GM04504 (cell line): ENCODE measurements at places on chromosomes 11 and 22.

DNA sequence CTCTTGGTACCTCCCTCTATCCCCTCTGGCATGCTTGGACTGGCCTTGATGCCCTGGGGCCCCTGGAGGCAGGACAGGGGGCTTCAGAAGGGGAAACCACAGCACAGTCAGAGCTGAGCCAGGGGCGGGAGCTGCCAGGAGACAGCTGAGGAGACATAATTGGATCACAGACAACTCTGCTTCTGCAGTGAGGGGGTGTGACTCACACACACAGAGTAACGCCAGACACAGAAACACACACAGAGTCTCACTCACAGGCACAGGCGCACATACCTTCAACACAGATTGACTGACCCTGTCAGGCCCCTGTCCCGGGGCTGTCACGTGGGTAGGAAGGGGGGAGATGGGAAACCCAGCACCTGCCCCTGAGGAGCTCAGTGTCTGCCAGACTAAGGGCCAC lies 20.6 kb downstream of the STARD10 start:
- peak; percentile 70 for DNase-seq

DNA sequence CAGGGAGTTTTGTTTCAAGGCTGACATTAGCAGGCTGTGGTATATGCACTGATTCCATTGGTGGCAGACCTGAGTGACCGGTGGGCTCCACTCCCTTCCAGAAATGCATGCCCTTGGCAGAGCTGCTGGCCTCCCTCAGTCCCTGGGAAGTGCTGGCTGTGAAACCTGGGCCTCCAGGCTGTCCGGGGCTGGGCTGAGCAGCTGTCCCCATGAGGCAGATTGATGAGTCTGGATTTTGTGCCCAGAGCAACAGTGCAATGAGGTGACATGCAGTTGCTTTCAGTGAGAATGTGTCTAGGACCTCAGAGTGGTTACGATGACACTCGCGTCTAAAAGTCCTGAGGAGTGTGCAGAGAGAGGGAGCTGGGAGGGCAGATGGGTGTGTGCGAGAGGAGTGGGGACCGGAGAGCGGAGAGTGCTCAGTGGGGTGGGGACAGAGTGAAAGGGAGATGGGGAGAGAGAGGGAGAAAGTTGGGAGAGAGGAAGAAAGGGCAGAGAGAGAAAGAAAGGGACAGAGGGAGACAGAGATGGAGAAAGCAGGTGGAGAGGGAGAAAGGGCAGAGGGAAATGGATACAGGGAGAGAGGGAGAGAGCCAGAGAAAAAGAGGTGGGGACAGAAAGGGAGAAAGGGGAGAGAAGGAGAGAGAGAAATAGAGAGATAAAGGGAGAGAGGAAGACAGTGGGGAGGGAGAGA lies 978.3 kb downstream of the BRD1 start:
- no peak for DNase-seq

GRCh38 chr22:17919276-17920144 lies 104.9 kb downstream of the MICAL3 start:
- DNase-seq, result no peak

DNA sequence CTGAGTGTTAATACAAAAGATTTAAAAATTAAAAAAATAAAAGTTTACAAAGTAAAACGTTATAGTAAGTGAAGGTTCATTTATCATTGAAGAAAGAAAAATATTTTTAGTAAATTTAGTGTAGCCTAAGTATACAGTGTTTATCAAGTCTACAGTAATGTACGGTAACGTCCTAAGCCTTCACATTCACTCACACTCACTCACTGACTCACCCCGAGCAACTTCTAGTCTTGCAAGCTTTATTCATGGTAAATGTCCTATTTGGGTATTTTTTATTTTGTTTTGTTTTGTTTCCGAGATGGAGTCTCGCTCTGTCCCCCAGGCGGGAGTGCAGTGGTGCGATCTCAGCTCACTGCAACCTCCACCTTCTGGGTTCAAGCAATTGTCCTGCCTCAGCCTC lies 8.8 kb downstream of the CASTOR1 start:
- no peak for DNase-seq

DNA sequence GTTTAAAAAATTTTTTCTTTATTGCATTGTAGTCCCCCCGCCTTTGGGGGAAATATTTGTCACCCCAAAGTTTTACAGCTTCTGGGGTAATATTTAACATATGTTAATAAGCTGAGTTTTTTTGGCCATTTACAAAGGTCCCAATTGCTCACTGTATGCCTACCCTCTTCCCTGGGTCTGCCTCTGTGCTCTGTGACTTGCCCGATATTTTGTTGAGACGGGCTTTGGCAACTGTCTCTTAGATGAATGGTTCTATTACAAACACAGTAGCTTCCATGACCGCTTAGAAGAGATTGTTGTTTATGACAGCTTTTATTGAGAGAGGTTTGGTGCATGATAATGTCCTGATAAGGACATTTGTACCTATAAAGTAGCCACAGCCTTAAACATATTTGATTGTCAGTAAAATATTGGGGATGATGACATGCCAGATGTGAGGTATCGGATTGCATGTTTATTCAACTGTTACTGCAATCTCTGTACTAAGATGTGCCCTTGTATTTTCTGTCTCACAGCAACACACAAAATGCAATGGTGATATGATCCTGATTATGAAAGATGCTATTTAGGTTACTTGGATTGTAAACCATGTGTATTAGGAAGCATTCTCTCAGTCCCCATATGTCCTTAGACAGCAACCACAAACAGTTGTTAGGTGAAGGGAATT lies 103.1 kb downstream of the TEAD1 start:
- DNase-seq, result peak; percentile 50

DNA sequence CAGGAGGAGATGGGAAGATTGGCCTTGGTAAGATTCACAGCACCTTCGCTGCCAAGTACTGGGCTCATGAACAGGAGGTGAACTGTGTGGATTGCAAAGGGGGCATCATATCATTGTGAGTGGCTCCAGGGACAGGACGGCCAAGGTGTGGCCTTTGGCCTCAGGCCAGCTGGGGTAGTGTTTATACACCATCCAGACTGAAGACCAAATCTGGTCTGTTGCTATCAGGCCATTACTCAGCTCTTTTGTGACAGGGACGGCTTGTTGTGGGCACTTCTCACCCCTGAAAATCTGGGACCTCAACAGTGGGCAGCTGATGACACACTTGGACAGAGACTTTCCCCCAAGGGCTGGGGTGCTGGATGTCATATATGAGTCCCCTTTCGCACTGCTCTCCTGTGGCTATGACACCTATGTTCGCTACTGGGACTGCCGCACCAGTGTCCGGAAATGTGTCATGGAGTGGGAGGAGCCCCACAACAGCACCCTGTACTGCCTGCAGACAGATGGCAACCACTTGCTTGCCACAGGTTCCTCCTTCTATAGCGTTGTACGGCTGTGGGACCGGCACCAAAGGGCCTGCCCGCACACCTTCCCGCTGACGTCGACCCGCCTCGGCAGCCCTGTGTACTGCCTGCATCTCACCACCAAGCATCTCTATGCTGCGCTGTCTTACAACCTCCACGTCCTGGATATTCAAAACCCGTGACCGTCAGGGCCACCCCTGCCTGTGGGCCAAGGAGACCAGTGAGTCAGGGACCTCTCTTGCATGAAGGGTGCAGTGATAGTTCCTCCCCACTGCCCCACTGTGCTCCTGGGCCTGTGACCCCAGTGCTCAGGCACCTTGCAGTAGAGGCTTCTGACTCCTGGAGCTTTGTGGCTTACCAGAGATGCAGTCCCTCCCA lies 83.6 kb downstream of the BCR start:
- DNase-seq, result no peak

GRCh38 chr11:1936072-1936780 lies 10.9 kb upstream of the MRPL23 start:
- no peak for DNase-seq

DNA sequence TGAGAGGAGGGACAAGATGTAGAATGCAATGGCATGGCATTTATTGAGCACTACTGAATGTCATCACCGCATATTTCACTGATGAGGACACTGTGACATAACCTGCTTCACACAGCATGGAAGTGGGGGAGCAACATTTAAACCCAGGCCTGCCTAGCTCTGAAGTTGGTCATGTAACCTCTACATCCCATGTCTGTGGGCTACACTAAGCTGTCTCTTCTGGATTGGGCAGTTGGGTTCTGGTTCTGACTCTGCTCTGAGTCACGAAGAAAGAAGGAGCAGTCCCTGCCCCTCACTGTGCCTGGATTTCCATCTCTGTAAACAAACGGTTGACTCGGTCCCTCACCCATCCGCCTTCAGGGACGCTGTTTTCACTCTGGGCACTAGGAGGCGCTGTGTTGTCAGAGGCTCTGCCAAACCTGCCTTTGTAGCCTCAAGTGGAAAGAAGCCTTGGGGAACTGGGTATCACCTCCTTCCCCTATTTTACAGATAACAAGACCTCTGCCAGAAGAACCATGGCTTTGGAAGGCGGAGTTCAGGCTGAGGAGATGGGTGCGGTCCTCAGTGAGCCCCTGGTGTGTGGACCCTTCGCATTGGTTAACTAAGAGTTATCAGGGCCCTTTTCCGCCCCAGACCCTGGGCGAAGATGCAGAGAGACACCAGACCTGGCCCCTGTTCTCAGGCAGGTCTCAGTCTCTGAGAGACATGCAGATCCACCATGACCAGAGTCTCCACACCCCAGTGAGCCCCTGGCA lies 12.7 kb upstream of the ARHGEF17 start:
- peak; percentile 72 for DNase-seq

- no peak for DNase-seq
These were observed 245.0 kb downstream of the BRD1 start for GRCh38 chr22:49582678-49583077.

GRCh38 chr11:66975405-66976027 lies 412 bp downstream of the C11orf86 start:
- DNase-seq, result no peak

DNA sequence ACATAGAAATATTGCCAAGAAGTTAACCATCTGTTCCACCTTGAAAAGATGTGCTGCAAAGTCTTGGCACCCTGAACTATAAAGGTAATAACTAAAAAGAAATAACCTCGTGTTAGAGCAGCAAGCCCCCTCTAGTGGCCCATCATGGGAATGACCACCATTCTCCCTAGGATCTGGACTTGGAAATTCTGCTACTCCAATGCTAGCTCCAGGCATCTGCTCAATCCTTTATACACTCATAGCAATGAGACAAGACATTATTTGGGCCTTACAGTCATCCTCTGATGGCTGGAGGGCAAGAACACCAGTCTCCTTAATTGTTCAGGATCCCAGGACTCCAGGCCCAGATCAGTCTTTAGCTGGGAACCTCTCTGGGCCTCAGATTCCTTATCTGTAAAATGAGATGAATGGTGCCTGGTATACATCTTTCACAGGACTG lies 76.0 kb downstream of the CWC15 start:
- DNase-seq, result no peak

DNA sequence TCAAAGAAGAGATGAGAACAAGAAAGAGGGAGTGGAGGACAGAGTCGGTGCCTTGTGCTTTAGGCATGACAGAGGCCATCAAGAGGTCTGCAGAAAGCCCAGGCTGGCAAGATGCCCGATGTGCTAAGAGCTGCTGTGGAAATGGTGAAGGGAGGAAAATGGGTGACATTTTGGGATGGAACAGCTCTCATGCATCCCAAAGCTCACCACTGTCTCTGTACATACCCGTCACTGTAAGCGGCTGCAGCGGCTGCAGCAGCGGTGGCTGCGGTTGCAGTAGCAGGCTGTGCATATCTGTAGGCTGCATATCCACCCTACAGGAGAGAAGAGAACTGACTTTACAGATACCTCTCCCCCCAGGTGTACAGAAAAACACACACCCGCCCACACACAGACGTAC lies 28.6 kb downstream of the APOL5 start:
- DNase-seq, result no peak

DNA sequence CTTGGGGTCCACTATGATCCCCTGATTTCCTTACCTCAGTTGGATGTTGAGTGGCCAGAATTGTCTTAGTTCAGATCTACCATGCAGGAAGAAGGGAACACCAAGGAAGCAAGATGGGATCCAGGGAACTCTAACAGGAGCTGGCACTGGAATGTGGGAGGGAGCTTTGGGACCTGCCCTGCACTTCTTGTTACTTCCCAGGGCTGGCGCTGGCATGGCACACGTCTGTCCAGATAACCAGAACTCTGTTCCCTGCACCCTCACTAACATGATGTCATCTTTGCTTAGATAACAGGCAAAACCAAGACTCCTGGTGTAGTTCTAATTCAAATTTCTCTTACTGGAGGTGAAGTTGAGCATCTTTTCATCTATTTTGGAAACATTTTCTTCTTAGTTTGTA lies 550.0 kb downstream of the MN1 start:
- no peak for DNase-seq

DNA sequence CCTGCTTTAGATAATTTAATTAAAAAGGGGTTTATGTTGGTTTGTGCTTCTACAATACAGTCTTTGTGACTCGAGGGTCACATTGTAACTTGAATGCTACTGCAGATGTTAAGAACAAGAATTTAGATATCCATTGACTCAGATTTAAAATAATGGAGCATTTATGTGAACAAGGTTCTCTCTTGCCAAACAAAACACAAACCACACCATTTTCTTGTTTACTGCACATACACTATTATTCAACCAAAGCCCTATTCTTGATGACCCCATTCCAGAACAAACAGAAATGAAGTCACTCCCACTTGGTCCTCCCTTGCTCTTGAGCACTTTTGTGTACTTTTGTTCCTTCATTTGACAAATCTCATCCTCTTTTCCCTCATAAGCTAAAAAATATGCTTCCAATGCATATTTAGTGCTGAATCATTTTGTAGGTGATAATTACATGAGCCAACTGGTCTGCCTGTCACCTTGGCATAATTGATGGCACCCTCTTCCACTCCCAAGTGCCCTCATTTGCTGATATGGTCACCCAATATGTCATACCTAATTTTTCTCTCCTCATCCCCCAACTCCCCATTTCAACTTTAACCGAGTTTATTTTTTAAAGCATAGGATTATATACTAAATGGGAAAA lies 2.8 kb downstream of the C11orf71 start:
- no peak for DNase-seq

- no peak for DNase-seq
These were observed 4.8 kb downstream of the DIXDC1 start for GRCh38 chr11:111941963-111942362.

- peak; percentile 10 for DNase-seq
These were observed 46.0 kb downstream of the CELF1 start for GRCh38 chr11:47506795-47507562.

DNA sequence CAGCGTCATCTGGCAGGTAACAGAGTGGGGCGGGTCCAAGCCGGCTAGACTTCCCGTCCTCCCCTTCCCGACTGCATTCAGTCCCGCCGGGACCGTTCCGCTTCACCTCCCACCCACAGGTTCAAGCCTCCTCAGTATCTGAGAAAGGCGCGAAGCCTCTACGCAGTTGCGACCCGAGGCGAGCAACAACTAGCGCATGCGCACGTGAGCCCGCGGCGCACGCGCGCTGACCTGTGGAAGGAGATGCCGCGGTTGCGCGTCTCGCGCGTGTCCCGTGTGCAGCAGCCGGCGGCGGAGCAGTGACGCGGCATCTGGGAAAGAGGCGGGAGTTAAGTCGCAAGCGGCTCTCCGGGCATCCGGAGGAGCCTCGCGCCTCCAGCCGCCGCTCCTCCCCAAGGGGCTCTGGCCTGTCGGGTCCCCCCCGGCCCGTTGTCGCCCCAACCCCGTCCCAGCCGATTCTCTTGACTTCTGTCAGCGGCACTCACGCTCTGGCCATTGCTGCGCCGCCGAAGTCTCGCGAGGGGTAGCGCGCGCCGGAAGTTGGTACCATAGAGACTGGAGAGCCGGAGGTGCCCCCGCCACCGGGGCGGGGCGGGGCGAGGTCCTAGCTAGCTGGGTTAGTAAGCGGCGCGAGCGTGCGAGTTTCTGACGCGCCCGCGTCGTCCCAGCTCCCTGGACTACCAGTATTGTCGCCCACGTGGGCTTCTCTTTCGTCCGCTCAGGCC lies at the start of gene THAP7:
Gene THAP7, minus strand, starts transcription at position 518 of the 725 bp plus-strand sequence. Its CDS starts 207 bp downstream, at position 311.
- DNase-seq, result peak; percentile 90

- DNase-seq, result no peak
These were observed 12.2 kb downstream of the SLC35C1 start for GRCh38 chr11:45817191-45817590.

GRCh38 chr22:42156598-42156997 lies 26.0 kb upstream of the CYP2D6 start:
- DNase-seq, result no peak
